Skeletal muscle tissue (tissue), 5 donors: ENCODE measurements at places on chromosomes 5 and 9. TPM values are rescaled to one million over a fixed set of nuclear protein-coding genes. Genes with fewer than 3 reads are reported as not detected.

The CXCL14 gene
- total RNA-seq = 19.8 TPM

The SURF1 gene
- total RNA-seq = 24.5 TPM

The PCDHGB2 gene
- total RNA-seq = 2.1 TPM

The EQTN gene
- total RNA-seq = not detected

The LECT2 gene
- total RNA-seq = not detected

The STPG3 gene
- total RNA-seq = not detected

The OBP2B gene
- not detected for total RNA-seq

The ANKRD31 gene
- total RNA-seq = under 0.01 TPM

The HRH2 gene
- 1.0 TPM for total RNA-seq

The PCDHA9 gene
- total RNA-seq = 0.52 TPM

The PCDHB7 gene
- 2.1 TPM for total RNA-seq

The GFI1B gene
- 1.0 TPM for total RNA-seq

The BHMT gene
- 1.0 TPM for total RNA-seq

The ARID3C gene
- not detected for total RNA-seq

The C5orf52 gene
- total RNA-seq = not detected

The ZNF618 gene
- 4.7 TPM for total RNA-seq

The SPRY4 gene
- 6.3 TPM for total RNA-seq

The STOML2 gene
- total RNA-seq = 93.9 TPM

The SPATA31D4 gene
- not detected for total RNA-seq

The CDH9 gene
- total RNA-seq = not detected

The MYMK gene
- total RNA-seq = 8.9 TPM

The PROP1 gene
- total RNA-seq = not detected

The MYOT gene
- total RNA-seq = 54.8 TPM

The SPACA9 gene
- 1.0 TPM for total RNA-seq

The CMYA5 gene
- total RNA-seq = 93.9 TPM

The OR1J2 gene
- total RNA-seq = not detected

The GLRA1 gene
- total RNA-seq = not detected
